ENCODE measurements at places on chromosomes 6 and 20.
A peak's percentile ranks its signal among the peaks of the same experiment; 100 is the strongest.

- no peak for DNase-seq
Measured at GRCh38 chr20:42130810-42131596, 512.8 kb upstream of the CHD6 start.

DNA sequence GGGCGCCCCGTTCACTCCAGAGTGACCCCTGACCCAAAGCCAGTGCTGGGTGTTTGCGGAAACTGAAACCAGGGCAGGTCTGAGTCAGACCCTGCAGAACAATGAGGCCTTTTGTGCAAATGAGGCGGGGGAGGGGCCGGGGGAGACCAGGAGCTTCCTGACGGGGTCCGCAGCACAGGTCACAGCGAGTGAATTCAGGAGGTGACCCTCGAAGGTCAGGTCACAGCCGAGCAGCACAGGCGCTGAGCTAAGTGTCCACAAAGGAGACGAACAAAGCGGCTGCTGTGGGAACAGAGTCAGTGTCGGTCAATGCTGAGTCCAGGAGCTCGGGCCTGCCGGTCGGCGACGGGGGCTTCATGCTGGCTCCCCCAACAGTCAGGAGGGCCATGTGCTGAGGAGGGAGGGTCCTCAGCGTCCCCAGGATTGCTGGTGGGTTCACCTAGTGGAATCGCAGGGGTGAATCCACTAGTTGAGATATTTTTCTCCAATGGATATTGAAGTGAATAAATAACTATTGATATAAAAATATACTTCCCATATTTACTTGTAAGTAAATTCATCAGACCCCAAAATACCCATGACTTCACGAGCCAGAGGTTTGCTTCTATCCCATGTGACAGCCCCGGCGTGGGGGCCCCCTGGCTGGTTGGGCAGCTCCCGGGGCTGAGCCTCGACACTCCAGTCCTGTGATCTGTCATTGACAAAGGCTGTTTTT is 188.4 kb upstream of the SULF2 start:
- no peak for DNase-seq

GRCh38 chr6:138289739-138290138 is 71.4 kb upstream of the PBOV1 start:
- no peak for DNase-seq

DNA sequence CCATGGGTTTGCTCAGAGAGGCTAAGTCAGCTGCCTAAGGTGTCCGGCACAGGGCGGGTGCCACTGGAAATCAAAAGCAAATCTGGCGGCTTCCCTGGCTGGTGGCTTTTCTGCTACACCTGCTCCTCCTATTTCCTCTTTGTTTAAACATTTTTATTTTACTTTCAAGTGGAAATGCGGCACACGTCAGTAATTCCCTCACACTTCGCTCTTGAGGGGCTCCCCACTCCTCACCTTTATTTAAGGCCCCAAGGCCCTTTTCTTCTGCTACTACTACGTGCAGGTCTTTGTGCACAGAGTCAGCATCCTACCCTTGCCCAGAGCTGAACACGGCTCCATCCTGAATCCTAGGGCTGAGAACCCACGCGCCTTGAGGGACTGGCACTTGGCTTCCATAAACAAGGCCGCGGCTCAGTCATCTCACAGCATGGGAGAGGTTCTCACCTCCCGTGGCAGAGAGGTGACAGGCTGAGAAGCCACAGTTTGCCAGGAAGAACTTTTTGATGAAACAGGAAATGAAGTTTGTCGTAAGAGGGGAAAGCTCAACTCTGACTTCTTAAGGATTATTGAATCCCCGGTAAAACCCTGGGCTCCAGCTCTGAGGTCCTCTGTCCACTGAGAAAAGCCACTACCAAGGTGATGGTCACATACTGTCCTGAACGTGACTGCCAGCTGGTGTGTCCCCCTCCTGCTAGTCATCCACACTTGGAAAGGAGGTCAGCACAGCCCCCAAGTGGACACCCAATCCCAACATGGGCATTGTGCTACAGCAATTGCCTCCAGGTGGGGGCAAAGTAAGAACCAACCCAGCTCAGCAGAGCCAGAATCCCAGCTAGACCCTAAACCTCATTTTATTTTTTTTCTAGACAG is 48.0 kb downstream of the NFATC2 start:
- DNase-seq, result no peak

GRCh38 chr6:26163427-26164119 is 76.3 kb downstream of the HFE start:
- no peak for DNase-seq

DNA sequence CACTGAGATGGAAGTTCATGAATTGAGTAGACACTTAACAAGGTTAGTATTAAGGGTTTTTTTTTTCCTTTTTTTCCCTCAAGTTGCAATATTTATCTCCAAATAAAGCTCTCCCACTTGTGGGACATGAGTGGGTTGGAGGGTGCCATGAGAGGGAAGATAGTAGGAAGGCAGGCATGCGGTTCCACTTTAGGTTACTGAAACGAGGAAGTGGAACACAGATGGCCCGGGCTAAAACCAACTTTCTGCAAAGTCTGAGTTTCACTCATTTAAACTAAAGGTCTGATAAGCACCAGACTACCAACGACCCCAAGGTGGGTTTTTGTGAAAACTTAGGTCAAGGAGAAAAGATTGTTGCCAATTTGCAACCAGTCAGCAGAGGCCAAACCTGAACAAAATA is 42.2 kb downstream of the TBC1D7 start:
- no peak for DNase-seq

- DNase-seq, result no peak
Measured at GRCh38 chr20:53654932-53655624, 61.4 kb upstream of the ZNF217 start.

DNA sequence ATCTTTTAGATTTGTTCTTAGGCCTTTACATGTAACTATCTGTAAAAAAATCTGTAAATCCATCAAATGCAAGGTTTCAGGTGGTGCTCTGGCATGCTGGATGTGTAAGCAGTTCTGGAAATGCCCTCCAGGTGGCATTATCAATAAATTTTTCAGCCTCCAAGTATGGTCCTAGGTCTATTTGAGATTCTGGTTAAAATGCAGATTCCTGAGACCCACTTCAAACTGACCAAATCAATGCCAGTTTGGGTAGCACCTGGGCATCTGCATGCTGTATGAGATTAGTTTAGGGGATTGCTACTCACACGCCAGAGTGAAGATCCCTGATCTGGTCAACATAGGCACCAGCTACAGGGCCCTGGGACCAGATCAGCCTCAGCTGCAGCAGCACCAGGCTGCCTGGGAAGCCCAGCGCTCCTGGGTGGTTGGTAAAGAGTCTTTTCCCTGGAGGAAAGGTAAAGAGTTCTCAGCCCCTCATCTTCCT is 507.3 kb upstream of the CITED2 start:
- peak; percentile 15 for DNase-seq

DNA sequence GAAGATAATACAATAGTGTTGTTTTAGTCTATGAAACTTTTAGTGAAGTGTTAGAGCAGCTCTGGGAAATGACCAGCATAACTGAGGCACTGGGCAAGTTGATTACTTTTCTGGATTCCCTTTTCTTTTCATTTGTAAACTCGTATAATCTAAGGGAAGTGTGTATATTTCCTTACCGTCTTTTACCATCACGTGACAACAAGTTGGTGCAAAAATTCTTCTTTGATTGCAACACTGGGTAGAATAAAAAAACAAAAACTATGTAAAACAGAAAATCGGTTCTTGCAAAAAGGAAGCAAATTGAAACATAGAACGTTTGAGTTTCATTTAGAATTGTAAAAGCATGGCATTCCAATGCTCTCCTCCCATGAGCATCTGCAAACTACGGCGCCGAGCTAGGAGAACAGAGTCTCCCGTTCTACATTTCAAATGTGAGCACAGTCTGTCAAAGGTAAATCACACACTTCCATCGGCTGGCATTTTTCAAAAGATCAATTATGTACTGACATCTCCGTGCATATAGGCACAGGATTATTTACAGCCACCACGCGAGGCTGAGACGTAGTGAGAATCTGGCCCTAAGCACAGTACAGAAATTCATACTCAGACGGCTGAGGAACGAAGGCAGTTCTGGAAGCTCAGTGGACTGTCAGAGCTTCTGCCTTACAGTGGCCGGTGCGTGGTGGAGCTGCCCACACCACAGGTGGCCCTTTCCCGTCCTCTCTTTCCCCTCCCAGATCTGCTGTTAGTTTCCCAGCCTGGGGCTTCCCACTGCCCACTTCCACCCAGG is 314.0 kb downstream of the BMP7 start:
- no peak for DNase-seq

DNA sequence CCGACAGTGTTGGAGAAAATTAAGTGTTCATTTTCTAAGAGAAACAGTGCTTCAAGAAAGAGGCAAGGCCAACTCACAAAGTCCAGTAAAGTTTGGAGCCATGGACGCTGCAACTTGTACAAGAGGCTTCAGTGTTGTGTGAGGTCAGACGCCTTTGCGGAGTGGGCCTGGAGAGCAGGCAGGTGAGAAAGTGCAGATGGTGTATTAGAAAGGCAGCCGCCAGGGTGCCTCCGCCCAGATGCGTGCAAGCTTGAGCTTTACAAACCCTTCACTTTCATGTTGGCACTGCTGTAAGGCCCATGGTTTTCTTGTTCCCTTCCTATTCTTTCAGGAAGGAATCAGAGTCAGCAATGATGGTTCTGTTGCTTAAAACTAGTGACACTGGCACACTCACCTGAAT is 25.4 kb upstream of the EXOC2 start:
- no peak for DNase-seq

DNA sequence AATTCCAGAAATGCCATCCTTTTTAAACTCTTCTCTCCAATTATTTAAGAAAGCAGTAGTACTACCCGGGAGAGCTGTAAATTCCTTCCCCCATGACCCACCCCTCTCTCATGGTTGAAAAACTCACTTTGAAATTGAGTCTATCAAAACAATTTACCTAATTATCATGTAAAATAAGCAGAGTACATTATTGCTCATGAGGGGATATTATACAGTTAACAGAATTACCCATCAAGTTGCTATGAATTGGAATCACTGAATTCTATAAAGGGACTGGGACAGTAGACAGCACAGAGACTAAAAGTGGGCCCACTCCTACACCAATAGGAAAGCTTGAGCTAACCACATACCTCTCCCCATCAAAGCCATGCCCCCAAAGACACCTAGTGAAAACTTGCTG is 16.3 kb downstream of the JAG1 start:
- no peak for DNase-seq

- no peak for DNase-seq
Measured at GRCh38 chr6:4377603-4378002, 242.2 kb upstream of the ECI2 start.

DNA sequence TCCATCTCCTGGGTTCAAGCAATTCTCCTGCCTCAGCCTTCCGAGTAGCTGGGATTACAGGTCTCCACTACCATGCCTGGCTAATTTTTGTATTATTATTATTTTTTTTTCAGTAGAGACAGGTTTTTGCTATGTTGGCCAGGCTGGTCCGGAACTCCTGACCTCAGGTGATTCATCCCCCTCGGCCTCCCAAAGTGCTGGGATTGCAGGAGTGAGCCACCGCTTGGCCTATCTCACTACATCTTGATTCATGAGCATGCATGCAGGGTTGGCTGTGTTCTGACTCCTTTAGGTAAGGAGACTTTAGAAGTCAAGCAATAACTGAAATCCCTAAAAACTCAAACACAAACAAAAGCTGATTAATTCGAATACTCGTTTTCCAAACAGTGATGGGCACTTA is 80.9 kb downstream of the GJA1 start:
- DNase-seq, result no peak

- no peak for DNase-seq
Measured at GRCh38 chr6:159935633-159936032, 33.2 kb upstream of the IGF2R start.

GRCh38 chr6:147065786-147066185 is 138.4 kb upstream of the STXBP5 start:
- DNase-seq, result no peak

DNA sequence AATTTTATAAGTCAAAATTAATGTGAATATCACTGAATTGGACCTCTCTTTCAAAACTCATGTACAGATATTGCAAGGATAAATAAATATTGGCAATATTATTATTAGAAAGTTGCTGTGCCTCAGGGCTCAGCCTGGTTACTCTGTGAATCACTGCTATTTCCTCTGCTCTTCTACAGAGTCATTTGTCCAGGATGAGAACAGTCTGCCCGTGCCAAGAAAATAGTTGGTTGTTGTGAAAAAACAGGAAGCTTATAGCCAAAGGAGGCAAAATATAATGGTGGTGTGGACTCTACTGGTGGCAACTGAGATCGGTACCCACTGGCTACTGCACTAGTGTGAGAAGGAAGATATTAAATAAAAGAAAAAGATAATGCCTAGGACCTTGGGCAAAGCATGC is 93.6 kb downstream of the RIMS1 start:
- no peak for DNase-seq

DNA sequence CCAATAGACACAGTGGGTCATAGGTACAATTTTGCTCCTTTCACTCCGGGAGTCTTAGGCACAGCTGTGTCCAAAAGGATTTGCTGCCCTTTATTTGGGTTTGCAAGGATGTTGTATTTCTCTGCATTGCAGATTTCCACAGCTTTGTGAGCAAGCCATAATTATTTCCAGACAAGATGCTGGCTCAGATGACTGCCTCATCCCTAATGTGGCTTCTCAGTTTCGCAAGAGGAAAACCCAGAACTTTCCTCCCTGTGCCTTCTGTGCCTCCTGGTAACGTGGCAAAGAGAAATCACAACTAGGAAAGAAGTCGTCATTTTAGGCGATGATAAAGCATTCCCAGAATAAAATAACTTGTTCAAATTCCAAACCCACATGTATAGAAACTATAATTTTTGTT is 33.7 kb downstream of the FAM50B start:
- no peak for DNase-seq

- DNase-seq, result no peak
Measured at GRCh38 chr6:107717781-107718180, 106.3 kb downstream of the SCML4 start.

- no peak for DNase-seq
Measured at GRCh38 chr6:132446141-132446854, 45.0 kb upstream of the MOXD1 start.

GRCh38 chr6:143362192-143362558 is 88.3 kb downstream of the ADAT2 start:
- no peak for DNase-seq

- peak; percentile 6 for DNase-seq
Measured at GRCh38 chr20:2771631-2772080, 28.8 kb downstream of the CPXM1 start.

DNA sequence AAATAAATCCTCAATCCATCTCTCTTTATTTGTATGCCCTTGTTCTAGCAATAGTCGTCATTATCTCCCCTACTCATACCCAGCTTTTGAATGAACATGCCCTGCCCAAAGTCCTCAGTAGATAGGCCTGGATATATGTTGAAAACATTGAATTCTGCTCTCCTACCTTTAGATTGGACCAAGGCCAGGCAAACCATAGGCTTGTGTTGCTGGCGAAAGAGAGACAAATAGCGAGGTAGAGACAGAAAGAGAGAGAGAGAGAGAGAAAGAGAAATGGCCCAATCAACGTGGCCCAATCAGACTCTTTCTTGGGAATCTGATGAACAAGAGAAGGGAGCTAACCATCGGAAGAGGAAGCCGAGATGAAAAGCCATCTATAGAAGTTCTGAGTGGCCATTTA is 45.2 kb downstream of the NEDD9 start:
- no peak for DNase-seq

All from Jurkat, Clone E6-1 (cell line).